ENCODE measurements at places on chromosomes 6 and 20. TPM values are rescaled to one million over a fixed set of nuclear protein-coding genes. Genes with fewer than 3 reads are reported as not detected.

Gene SAMD10
- total RNA-seq: 6.2 TPM

Gene RHAG
- not detected for total RNA-seq

Gene LY6G6D
- not detected for total RNA-seq

Gene GPLD1
- 10.7 TPM for total RNA-seq

Gene ALDH8A1
- 4.9 TPM for total RNA-seq

Gene ARMH2
- total RNA-seq: 2.1 TPM

Gene PI16
- total RNA-seq: 9.8 TPM

Gene LIN28B
- 6.7 TPM for total RNA-seq

Gene IP6K3
- not detected for total RNA-seq

Gene PNLDC1
- 11.4 TPM for total RNA-seq

GRCh38 chr6:148805777-148806176, 58.9 kb downstream of the UST start:
- no peak for DNase-seq
- no peaks in the 10 kb centered on the region for H3K4me1 ChIP-seq
- no peak overlapping the region for H3K4me3 ChIP-seq
- H3K27me3 ChIP-seq: no peaks in the 10 kb centered on the region
- peak overlapping the region; percentile 3 for H3K27ac ChIP-seq
- H3K36me3 ChIP-seq: no peaks in the 10 kb centered on the region

GRCh38 chr20:46624946-46625345, 26.3 kb downstream of the SLC13A3 start:
- no peak overlapping the region for H3K27ac ChIP-seq
- no peaks in the 10 kb centered on the region for H3K4me1 ChIP-seq
- H3K36me3 ChIP-seq: no peaks in the 10 kb centered on the region

DNA sequence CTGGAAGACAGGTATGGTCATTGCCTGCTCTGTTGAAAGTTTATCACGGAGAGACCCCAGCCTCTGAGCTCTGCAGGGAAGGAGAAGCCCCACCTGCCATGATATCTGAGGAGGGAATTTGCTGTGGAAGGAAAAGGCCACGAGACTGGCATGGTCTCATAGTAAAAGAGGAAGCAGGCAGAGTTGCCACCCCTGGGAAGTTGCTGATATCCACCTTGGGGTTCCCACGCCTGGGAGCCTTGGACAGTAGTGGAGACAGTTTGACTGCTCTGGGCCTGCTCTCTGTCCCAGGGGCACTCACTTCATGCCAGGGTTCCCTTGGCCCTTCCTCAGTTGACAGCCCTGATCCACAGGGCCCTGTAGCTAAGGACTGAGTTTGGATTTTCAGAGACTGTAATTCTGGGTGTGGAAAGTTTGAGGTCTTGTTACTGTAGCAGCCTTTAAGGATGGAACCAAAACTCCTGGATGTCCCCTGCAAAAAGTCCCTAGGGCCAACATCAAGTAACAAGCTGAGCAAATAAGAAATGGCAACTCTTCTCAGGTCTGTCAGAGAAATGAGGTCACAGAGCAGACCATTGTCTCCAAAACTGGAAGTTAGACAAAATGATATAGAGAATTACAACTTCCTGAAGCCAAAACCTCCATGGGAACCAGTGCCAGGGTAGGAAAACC, 6.9 kb upstream of the SIRPB1 start:
- no peaks in the 10 kb centered on the region for H3K36me3 ChIP-seq
- no peaks in the 10 kb centered on the region for H3K4me1 ChIP-seq
- no peak overlapping the region for H3K27ac ChIP-seq
- no peak overlapping the region for H3K4me3 ChIP-seq

GRCh38 chr6:101826269-101826668, 432.8 kb downstream of the GRIK2 start:
- H3K36me3 ChIP-seq: no peaks in the 10 kb centered on the region
- DNase-seq: no peak
- H3K4me1 ChIP-seq: no peaks in the 10 kb centered on the region
- no peaks in the 10 kb centered on the region for H3K27me3 ChIP-seq
- H3K27ac ChIP-seq: no peak overlapping the region

- no peak overlapping the region for H3K27ac ChIP-seq
- no peaks in the 10 kb centered on the region for H3K4me1 ChIP-seq
- H3K36me3 ChIP-seq: no peaks in the 10 kb centered on the region
- H3K27me3 ChIP-seq: no peaks in the 10 kb centered on the region
- no peak overlapping the region for H3K4me3 ChIP-seq
Observed at GRCh38 chr6:84193114-84193708, 34.2 kb downstream of the CEP162 start.

GRCh38 chr6:54646069-54646950, 200.3 kb upstream of the FAM83B start:
- H3K4me1 ChIP-seq: no peaks in the 10 kb centered on the region
- DNase-seq: no peak
- no peak overlapping the region for H3K4me3 ChIP-seq
- no peak overlapping the region for H3K27ac ChIP-seq

GRCh38 chr20:49979030-49979832, 3.5 kb upstream of the SNAI1 start:
- no peaks in the 10 kb centered on the region for H3K36me3 ChIP-seq
- H3K4me3 ChIP-seq: peak overlapping the region; percentile 11
- peak; percentile 41 for DNase-seq
- peaks cover 14% of the 10 kb centered on the region for H3K4me1 ChIP-seq
- H3K27me3 ChIP-seq: no peaks in the 10 kb centered on the region

GRCh38 chr6:166293731-166294584, 14.2 kb downstream of the PRR18 start:
- no peak overlapping the region for H3K4me3 ChIP-seq
- no peaks in the 10 kb centered on the region for H3K36me3 ChIP-seq
- no peak for DNase-seq
- no peaks in the 10 kb centered on the region for H3K27me3 ChIP-seq
- no peak overlapping the region for H3K27ac ChIP-seq
- H3K4me1 ChIP-seq: no peaks in the 10 kb centered on the region

- no peaks in the 10 kb centered on the region for H3K36me3 ChIP-seq
- H3K27ac ChIP-seq: no peak overlapping the region
- no peak for DNase-seq
- no peak overlapping the region for H3K4me3 ChIP-seq
Observed at GRCh38 chr6:32807020-32807580, 9.7 kb downstream of the HLA-DOB start.

DNA sequence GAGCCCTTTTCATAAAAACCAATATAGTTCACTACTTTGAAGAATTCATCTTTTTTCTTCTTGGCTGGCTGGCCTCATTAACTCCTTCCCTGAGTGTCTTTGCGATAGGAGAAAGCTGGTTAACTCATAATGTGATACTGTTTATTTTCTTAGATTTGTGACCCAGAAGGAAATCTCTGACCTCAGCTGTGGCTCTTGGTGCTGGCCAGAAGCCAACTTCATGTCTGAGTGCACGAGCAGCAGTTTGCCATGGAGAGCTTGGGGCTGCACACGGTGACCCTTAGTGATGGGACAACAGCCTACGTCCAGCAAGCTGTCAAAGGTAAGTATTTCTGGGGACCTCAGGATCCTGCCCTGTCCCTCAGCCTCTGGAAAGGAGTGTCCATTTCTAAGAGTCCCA, 16.7 kb upstream of the DEF6 start:
- no peak for DNase-seq
- no peak overlapping the region for H3K27ac ChIP-seq
- H3K4me1 ChIP-seq: peaks cover 3% of the 10 kb centered on the region
- no peaks in the 10 kb centered on the region for H3K27me3 ChIP-seq
- no peaks in the 10 kb centered on the region for H3K36me3 ChIP-seq
- H3K4me3 ChIP-seq: no peak overlapping the region

- H3K4me1 ChIP-seq: no peaks in the 10 kb centered on the region
- no peaks in the 10 kb centered on the region for H3K27me3 ChIP-seq
- no peaks in the 10 kb centered on the region for H3K36me3 ChIP-seq
- no peak overlapping the region for H3K27ac ChIP-seq
- DNase-seq: no peak
Observed at GRCh38 chr6:18436341-18436740, 49.2 kb downstream of the RNF144B start.

DNA sequence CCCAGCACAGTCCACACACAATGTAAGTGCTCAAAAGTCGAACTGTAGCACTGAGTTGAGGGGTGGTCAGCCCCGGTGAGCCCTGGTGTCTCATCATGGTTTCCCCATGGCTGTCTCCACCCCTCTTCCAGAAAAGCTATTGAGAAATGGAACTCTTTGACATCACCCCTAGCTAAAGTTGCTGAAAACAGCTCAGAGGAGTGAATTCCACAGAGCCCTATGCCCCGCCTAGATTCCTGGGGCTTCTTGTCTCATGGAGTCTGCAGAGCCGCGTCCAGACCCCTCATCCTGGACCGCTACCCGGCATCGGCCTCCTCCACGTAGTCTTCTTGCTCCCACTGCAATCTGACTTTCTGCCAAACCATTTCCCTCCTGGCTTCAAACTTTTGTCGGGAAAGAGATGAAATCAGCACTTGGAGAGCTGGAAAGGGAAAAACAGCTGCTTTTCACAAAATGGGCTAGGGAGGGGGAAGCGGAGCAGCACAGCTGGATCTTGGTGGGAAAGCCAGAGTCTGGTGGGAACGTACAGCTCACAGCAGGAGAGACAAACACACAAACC, 132.2 kb downstream of the SNX5 start:
- peaks cover 13% of the 10 kb centered on the region for H3K4me1 ChIP-seq
- no peaks in the 10 kb centered on the region for H3K27me3 ChIP-seq
- no peak overlapping the region for H3K4me3 ChIP-seq
- H3K27ac ChIP-seq: peak overlapping the region; percentile 21
- DNase-seq: peak; percentile 66

- H3K4me3 ChIP-seq: no peak overlapping the region
- H3K27me3 ChIP-seq: no peaks in the 10 kb centered on the region
- H3K27ac ChIP-seq: no peak overlapping the region
- DNase-seq: no peak
Observed at GRCh38 chr6:7136859-7137334, 29.1 kb downstream of the RREB1 start.

DNA sequence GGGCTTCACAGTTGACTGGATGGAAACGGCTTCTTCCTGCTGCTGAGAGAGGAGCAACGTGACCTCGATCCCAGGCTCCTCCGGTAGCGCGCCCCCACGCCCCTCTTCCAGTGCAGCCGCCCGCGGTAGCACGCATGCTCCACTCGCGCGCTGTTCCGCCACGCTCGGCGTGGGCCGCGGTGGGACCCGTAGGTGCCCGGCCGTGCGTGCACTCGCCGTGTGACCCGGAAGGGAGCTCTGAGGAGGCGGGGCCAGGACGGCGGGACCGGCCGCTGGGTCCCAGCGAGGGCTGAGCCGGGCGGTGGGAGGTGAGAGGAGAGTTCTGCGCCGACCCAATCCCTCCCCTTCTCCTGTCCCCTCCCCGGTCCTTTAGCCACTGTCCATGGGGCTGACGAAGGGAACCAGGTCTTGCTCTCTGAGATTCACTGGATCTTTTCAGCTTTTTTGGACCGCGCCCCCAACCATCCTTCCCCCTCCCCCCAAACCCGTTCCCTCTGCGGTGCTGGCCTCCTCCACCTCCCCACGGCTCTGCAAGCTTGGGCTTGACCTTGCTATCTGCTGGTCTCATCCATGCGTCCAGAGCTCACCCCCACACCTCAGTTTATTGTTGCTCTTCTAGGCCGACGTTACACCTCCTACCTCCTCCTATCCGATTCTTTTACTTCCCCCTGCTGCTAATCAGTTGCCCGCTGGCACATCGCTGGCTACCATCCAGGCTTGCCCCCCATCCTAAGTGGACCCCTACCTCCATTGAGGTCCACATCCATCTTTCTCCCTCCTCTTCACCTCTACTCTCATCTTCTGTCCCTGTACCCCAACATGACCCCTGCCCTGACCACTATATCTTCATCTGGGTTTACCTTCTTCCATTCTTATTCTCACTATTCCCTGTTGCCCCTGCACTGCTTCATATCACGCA, at the start of gene CUL9:
Gene CUL9, plus strand, starts transcription at position 255 of the 919 bp plus-strand sequence. CDS start 2,115 bp downstream, outside the sequence.
- H3K27me3 ChIP-seq: no peaks in the 10 kb centered on the region
- DNase-seq: peak; percentile 92
- H3K4me3 ChIP-seq: peak within 1 kb of the TSS; percentile 82
- no peaks in the 10 kb centered on the region for H3K36me3 ChIP-seq
- H3K27ac ChIP-seq: peak within 1 kb of the TSS; percentile 76

GRCh38 chr6:16690608-16691142, 70.6 kb downstream of the ATXN1 start:
- H3K4me3 ChIP-seq: no peak overlapping the region
- no peaks in the 10 kb centered on the region for H3K27me3 ChIP-seq
- no peak overlapping the region for H3K27ac ChIP-seq
- no peak for DNase-seq
- no peaks in the 10 kb centered on the region for H3K36me3 ChIP-seq
- H3K4me1 ChIP-seq: no peaks in the 10 kb centered on the region

GRCh38 chr6:109322825-109323224, 59.4 kb downstream of the CD164 start:
- no peaks in the 10 kb centered on the region for H3K36me3 ChIP-seq
- no peaks in the 10 kb centered on the region for H3K27me3 ChIP-seq
- no peaks in the 10 kb centered on the region for H3K4me1 ChIP-seq
- no peak overlapping the region for H3K4me3 ChIP-seq
- peak; percentile 21 for DNase-seq

GRCh38 chr6:48150701-48151100, 39.7 kb upstream of the PTCHD4 start:
- no peaks in the 10 kb centered on the region for H3K4me1 ChIP-seq
- no peaks in the 10 kb centered on the region for H3K27me3 ChIP-seq
- no peak overlapping the region for H3K27ac ChIP-seq
- H3K36me3 ChIP-seq: no peaks in the 10 kb centered on the region
- no peak for DNase-seq
- no peak overlapping the region for H3K4me3 ChIP-seq

DNA sequence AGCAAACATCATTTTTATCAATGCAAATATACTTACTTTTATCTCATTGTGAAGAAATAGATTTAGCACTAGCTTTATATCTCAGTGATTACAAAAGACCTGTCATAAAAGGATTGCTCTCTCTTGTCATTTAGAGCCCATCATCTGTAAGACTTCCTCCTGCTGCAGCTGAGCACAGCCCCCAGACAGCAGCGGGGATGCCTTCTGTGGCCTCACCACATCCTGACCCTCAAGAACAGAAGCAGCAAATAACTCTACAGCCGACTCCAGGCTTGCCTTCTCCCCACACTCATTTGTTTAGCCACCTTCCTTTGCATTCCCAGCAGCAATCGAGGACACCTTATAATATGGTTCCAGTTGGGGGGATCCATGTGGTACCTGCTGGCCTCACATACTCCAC, 127.0 kb upstream of the EDN1 start:
- no peaks in the 10 kb centered on the region for H3K36me3 ChIP-seq
- H3K4me3 ChIP-seq: no peak overlapping the region
- H3K27me3 ChIP-seq: no peaks in the 10 kb centered on the region
- H3K4me1 ChIP-seq: no peaks in the 10 kb centered on the region
- DNase-seq: no peak
- H3K27ac ChIP-seq: no peak overlapping the region

DNA sequence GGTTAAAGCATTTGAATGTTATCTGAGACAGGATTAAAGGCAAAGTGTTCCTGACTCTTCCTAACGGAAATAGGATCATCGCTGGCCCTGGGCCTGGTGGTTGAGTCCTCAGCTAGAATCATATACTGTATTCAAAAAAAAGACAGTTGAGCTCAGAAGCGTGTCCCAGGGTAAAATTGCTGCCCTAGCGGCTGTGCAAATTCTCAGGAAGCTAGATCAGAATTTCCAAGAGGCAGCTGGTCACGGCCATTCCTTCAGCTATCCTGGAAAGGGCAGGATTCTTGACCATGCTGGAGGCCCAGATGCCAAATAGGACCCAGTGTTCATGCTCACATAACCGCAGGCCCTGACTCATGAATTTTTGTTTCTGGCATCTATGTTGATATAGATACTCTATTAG, 67.4 kb downstream of the STMND1 start:
- no peak for DNase-seq
- no peak overlapping the region for H3K4me3 ChIP-seq
- no peaks in the 10 kb centered on the region for H3K27me3 ChIP-seq
- H3K27ac ChIP-seq: no peak overlapping the region
- H3K36me3 ChIP-seq: no peaks in the 10 kb centered on the region

GRCh38 chr6:11155589-11155988, 44.1 kb upstream of the ERVFRD-1 start:
- no peaks in the 10 kb centered on the region for H3K36me3 ChIP-seq
- H3K4me1 ChIP-seq: no peaks in the 10 kb centered on the region
- H3K27ac ChIP-seq: no peak overlapping the region
- no peak for DNase-seq
